Stimulated activated CD8-positive, alpha-beta memory T cell treated with anti-CD3 and anti-CD28 coated beads, Interleukin-7, amount 100 ng/mL, for 1 hour (primary cell): ENCODE measurements at places on chromosomes 16 and 17.

DNA sequence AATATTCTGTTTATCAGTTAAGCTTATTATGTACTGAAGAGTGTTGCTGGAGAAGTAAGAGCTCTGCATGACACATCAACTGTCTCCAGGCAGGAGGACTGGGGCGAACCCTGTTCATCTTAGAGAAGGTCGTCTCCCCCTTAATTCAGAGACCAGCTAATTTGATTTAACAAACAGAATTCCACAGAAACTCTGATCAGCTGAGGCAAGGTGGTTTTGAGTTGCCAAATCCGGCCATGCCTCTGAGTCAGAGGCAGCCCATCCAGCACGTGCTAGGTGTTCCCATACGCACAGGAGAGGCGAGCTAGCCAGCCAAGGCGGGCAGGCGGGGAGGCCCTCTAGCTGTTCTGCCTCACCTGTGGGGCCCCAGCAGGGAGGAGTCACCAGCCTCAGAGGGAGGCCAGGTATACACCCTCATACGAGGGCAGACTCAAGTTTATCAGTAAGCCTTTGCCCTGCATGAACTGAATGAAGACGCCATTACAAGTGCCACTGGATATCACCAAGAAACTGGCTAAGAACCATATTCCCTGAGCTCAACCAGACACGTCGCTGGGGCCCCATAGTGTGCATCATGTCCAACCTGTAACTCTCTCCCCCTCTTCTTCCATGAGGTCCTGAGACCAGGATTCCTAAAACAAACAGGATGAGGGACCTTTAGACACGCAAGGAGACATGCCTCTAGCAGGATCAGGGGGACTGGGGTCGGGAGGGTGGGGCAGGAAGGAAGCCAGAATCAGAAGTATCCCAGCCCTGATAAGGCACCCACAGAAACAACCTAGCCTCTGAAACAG, 25.7 kb downstream of the STAT5A start:
- no peak for DNase-seq

GRCh38 chr17:27368151-27368795, 74.4 kb downstream of the WSB1 start:
- no peak for DNase-seq

GRCh38 chr17:77675411-77675810, 283.1 kb upstream of the TNRC6C start:
- no peak for DNase-seq

GRCh38 chr16:69706256-69706974, 19.9 kb downstream of the NQO1 start:
- no peak for DNase-seq

- DNase-seq = no peak
Observed at GRCh38 chr16:86946396-86946795, 368.0 kb downstream of the FOXL1 start.

GRCh38 chr16:83200005-83200779, 573.4 kb downstream of the CDH13 start:
- DNase-seq = no peak

DNA sequence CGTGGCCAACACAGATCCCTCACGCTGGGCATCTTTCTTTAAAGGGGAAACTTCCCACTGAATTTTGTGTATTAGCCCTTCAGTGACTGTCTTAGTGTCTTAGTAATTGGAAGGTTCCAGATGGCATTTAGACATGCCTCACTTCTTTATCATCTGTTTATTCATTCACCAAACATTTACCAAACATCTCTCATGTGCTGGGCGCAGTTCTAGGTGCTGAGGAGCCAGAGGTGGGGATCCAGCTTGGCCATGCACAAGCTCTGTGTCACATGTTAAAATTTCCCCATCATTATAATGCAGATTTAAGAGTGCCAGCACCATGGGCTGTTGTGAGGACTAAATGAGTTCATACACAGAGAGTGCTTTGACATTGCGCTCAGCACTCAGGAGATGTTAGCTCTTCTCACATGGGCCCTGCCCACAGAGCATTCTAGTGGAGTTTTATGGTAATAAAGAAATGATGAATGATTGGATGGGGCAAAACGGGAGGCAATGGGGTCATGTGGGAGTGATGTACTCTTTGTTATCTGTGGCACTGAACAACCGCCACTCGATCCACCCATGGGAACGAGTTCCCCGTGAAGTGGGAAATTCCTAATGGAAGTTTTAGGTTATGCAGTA, 119.7 kb downstream of the SNX29 start:
- no peak for DNase-seq

DNA sequence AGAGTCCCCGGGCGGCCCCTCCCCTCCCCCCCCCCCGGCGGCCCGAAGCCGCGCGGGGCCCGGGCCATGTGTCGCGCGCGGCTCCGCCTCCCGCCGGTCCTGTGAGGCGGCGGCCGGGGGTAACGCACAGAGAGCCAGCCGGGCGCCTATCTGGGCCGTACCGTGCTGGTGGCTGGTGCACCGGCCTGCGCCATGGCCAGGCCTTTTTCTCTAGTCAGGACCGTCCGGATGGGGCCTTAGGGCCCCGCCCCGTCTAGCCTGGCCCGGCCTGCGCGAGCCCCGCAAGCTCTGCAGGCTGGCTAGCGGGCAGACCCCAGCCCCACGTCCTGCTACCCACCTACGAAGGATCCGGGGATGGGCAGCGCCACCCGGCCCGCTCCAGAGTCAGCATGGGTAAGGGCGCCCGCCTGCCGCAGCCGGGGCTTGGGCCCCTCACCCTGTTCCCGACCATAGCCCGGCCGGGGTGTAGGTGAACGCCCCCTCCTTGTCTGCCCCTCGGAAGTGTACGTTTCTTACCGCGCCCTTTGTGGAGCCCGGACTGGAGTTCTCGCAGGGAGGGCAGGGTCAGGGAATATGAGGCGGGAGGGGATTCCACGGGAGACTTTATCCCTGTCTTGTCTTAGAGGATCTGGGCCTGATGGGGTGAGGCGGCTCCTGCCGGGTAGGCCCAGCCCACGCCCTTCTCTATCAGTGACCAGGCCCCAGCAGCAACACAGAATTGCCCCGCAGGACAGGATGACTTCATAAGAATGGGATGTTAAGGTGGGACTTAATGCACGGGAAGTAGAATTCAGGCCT, at the start of gene CENPT:
Gene CENPT, minus strand, starts transcription at position 630 of the 798 bp plus-strand sequence. CDS start 13,834 bp downstream, outside the sequence.
- no peak for DNase-seq

DNA sequence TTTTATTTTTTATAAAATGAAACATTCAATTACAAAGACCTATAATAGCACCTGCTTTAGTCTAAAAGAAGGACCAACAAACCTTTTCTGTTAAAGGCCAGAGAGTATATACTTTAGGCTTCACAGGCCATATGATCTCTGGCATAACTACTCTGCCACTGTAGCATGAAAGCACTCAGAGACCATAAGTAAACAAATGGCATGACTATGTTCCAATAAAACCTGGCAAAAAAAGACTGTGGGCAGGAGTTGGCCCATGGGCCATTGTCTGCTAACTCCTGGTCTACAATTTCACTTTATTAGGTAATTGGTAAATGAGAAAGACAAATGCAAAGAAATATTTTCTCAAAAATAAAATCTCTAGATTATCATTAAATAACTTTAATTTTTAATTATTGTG, 14.9 kb downstream of the CEP112 start:
- no peak for DNase-seq

DNA sequence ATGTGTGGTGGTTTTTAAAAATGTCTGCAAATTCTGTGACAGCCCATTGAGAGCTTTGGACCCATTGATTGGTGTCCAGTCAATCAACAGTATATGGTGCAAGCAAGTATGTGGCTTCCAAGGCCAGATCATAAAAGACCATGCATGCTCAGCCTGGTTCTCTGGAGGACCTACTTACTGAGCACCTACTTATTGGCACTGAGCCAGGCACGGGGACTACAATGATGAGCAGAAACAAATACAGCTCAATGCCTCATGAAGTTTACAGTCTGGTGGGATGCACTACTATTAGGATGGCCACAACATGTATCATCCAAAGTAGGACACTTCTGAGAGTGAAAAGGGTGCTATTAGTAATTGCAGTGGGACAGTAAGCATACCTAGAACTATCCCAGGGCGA, 7.2 kb upstream of the EMP2 start:
- no peak for DNase-seq

DNA sequence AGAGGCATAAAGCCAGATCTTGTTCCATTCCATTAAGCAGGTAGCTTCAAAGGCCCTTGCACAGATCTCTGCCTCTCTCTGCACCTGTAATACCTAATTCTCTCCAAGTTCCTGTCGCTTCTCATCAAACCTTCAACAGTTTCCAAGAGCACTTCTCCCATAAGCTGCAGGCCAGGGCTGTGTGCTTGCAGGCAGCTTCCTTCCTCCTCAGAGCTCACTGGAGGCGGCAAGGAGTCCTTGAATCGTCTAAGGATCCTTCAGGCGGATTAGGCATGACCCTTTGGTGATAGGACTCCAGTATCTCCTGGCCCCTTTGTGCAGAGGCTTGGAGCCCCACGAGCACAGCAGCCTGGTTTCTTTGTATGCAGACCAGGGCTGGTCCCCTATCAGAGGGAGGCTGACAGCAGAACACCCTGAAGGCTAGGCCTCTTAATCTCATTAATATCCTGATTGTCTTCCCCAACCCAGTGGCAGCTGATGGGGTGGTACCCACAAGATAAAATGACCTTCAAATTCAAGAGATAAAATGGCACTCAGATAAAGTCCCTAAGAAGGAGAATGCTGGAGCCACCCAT, 19.8 kb downstream of the HNF1B start:
- no peak for DNase-seq

- DNase-seq = no peak
Observed at GRCh38 chr17:30369995-30370394, 8.7 kb upstream of the CPD start.

GRCh38 chr17:64635647-64636305, 26.3 kb downstream of the SMURF2 start:
- DNase-seq = no peak

- DNase-seq = no peak
Observed at GRCh38 chr16:3321816-3322215, 16.5 kb downstream of the ZNF75A start.

DNA sequence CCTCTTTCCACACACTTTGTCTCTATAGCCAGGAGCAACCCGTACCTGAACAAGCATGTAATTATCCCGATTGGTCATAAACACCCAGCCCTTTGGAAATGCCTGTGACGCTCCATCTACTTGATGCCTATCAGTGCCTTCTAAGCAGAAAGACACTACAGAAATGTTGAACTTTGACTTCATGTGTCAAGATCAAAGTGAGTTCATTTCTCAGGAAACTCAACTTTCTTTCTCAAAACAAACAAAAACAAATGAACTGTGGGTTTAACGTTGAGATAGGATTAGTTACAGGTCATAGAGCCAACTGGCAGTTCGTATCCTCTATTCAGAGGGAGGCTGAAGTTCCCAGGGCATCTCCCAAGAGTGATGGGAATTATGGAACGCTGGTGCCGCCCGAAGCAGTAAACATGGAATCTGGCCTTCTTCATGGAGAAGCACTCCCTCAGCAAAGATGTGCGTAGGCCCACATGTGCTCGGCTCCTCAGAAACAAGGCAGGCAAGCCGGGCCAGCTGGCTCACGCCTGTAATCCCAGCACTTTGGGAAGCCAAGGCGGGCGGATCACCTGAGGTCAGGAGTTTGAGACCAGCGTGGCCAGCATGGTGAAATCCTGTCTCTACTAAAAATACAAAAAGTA, 9.5 kb downstream of the SLC6A4 start:
- no peak for DNase-seq

DNA sequence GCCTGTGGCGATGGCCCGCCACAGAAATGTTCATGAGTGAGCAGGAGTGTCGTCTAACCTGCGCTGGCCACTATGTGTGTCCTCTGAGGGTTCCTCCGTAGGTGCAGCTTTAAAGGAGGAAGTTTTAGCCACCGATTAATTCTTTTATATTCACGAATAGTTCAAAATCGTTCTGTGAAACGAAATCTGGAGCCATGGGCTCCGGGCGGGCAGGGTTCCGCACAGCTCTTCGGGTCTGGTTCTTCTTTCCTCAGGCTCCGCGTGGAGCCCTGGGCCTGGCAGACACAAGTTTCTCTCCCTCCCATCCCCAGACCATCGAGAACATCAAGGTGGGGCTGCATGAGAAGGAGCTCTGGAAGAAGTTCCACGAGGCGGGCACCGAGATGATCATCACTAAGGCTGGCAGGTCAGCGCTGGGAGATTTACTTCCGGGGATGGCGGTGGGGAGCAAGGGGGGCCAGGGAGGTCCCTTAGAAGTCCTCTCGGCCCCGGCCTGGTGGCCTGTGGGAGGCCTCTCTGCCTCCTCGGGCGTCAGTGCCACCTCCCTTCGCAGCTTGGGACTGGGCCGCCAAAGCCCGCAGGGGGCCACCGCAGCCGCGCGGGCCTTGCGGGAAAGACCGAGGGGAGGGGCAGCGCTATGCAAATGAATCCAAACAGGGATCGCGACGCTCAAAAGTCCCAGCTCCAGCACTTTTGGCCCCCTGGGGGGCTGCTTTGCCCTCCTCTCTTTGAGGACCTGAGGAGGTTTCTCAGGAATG, 5.2 kb downstream of the TBX4 start:
- no peak for DNase-seq

- no peak for DNase-seq
Observed at GRCh38 chr16:17775061-17775460, 304.3 kb upstream of the XYLT1 start.

DNA sequence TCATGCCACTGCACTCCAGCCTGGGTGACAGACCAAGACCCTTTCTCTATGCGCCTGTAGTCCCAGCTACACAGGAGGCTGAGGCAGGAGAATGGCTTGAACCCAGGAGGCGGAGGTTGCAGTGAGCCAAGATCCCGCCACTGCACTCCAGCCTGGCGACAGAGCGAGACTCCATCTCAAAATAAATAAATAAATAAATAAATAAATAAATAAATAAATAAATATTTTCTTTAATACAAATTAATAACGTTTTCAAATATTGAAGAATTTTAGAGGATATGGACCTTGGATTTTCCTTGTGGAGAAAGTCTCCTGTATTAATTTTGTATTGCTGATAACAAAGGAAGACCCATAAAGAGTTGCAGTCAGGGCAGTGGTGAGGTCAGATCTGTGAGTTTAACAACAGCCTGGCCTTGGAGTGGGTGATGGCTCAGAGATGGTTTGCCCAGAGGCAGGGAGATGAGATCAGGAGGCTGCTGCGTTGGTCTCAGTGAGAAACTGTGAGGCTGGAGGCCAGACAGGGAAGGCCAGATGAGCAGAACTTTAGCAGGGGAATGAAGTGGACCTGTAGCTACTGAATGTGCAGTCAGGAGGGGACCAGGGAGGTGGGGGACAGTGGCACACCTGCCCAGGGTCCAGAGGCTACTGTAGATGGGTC, 4.4 kb upstream of the ASGR1 start:
- DNase-seq = no peak

- DNase-seq = no peak
Observed at GRCh38 chr16:47636501-47637099, 175.5 kb downstream of the PHKB start.
